Stimulated activated CD4-positive, alpha-beta T cell treated with anti-CD3 and anti-CD28 coated beads, Interleukin-1b, Interleukin-23, amount 100 ng/mL, for 4 hours (primary cell): ENCODE measurements at places on chromosomes 3 and 15.
A peak's percentile ranks its signal among the peaks of the same experiment; 100 is the strongest.

DNA sequence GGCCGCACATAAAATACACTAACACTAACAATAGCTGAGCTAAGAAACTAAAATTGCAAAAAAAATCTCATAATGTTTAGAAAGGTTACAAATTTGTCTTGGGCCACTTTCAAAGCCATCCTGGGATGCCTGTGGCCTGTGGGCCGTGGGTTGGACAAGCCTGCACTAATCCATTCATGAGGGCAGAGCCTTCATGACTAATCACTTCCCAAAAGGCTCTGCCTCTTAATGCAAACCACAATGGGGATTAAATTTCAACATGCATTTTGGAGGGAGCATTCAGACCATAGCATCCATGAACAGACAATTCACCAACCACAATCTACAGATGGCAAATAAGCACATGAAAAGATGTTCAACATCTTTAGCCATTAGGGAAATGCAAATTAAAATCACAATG, 128.2 kb downstream of the SUCLG2 start:
- DNase-seq = no peak

- DNase-seq = peak; percentile 7
These were observed 77.8 kb downstream of the NBEAL2 start for GRCh38 chr3:47057212-47057671.

- no peak for DNase-seq
These were observed 22.5 kb upstream of the VPS8 start for GRCh38 chr3:184789314-184789998.

DNA sequence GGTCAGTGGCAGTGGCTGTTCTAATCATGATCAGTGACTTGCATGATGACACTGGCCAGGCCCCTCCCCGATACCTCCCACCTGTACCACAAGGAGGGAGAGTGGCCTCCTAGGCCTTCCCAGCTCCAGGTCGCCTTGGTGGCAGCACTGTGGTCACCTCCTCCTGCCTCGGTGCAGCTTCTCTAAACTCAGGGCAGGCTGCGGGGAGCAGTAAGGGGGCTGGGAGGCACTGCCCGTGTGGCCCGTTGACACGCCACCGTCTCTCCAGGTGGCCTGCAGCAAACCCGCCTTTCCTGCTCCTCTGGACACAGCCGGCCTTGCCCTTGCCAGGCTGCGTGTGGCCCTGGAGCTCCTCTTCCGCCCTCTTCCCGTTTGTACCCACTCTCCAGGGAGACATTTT, 184.1 kb downstream of the XXYLT1 start:
- no peak for DNase-seq

DNA sequence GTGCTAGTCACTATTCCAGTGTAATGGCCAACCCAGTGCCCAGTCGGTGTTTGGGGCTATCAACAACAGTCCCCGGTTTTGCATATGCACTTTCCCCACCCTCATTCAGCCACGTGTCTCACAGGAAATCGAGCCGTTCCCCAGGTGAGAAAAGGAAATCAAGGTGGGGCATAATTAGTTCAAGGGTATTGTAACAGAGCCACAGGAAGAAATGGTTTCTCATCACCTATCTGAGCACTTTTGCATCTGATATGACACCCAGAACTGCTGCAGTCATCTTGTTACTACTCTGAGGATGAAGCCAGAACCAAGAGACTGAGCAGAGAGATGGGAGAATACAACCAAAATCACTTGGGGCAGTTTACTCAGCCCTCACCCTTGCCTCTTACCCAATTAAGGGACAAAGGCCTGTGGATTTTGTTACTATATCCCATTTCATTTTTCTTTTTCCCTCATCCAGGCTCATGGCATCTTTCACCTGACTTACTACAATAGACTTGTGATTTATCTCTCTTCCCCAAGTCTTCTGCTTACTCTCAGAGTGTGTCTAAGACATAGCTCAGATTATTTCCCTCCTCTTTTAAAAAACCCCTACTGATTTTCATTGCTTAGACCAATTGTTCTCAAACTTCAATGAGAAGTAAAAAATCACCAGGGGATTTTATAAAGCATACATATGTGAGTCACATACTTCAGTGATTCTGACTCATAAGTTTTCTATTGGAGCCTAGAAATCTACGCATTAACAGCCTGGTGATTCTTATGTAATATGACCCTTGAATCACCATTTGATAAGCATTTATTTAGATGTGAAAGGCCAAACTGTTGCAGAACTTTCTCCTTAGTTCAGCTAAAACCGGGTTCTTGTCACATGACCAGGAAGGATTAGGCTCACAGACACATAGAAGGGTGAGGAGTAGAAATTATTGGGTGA, 40.5 kb downstream of the TRAT1 start:
- DNase-seq = no peak

- no peak for DNase-seq
These were observed 33.2 kb downstream of the ZDHHC19 start for GRCh38 chr3:196177967-196178366.

DNA sequence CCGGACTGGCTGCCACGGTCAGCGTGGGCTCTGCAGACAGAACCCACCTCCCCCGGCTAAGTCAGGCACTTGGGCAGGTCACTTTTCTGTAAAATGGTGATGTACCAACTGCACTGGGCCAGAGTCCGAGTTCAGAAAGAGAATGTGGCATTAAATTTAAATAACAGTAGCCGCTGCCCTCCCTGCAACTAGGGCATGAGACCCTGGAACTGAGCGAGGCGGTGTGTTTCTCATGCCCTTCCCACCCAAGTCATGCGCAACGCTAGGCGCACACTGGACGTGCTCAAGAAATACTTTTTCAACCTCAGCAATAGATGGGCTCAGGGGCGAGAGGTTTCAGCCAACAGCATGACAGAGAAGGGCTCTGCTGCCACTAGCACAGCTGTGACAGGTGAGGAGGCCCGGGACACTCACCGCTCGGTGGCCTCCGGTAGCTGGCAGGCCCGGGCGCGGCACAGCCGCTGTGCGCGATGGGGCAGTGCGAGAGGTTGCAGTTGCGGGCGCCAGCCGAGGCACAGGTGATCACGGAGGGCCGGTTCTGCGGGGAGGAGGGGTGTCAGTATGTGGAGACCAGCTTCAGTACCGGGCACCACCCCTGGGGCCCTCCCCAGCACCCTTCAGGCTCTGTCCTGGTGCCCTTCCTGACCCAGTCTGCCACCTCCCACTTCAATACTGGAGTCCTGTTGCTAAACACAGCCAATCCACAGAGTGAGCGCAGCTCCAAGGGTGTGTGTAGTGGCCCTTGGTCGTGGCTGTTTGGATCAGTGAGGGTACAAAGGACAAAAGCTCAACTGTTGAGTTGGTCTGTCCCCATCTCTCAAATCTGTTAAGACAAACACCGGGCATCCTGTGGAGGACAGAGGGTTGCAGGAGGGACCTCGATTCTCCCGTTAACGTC, 84.5 kb downstream of the VGLL4 start:
- DNase-seq = no peak

- no peak for DNase-seq
These were observed 169.2 kb upstream of the TGFBR2 start for GRCh38 chr3:30437171-30437601.

DNA sequence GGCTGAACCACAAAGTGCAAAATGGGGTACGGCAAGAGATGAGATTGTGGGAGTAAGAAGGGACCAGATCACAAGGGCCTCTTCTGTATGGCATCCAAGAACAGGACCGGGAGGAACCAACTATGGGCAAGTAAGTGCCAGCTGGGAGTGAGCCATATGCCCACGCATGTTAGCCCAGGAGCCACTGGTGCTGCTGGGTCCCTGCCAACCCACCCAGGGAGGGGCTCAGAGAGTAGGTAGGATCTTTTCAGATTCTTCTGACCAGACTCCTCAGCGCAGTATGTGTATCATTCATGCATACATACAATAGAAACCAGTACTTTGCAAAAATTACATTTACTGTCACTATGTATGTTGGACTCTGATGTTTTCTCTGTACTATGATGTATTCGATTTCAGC, 54.0 kb downstream of the RAB11A start:
- no peak for DNase-seq

DNA sequence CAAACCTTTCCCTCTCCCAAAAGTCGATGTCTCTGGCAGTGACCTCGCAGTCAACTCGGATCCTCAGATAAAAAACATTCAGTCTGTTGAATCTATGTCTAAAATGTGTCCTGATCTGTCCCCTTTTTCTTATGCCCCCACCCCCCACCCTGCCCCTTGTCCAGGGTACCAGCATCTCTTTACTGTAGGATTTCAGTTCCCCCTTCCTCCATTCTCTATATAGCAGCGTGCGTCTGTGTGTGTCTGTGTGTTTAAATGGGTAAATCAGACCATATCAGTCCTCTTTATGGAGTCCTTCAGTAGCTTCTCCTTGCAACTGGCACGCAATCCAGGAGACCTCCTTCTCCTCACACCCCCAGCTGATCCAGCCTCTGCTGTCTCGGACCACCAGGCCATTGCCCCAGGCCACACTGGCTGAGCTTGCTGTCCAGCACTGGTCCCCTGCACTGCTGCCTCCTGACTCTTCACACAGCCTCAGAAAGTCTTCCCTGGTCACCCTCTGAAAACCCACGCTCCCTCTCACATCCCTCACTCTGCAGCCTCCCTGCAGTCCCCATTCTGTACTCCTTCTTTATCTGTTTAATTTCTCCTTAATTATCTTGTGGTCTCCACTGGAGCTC, 1.5 kb downstream of the LRRK1 start:
- no peak for DNase-seq

DNA sequence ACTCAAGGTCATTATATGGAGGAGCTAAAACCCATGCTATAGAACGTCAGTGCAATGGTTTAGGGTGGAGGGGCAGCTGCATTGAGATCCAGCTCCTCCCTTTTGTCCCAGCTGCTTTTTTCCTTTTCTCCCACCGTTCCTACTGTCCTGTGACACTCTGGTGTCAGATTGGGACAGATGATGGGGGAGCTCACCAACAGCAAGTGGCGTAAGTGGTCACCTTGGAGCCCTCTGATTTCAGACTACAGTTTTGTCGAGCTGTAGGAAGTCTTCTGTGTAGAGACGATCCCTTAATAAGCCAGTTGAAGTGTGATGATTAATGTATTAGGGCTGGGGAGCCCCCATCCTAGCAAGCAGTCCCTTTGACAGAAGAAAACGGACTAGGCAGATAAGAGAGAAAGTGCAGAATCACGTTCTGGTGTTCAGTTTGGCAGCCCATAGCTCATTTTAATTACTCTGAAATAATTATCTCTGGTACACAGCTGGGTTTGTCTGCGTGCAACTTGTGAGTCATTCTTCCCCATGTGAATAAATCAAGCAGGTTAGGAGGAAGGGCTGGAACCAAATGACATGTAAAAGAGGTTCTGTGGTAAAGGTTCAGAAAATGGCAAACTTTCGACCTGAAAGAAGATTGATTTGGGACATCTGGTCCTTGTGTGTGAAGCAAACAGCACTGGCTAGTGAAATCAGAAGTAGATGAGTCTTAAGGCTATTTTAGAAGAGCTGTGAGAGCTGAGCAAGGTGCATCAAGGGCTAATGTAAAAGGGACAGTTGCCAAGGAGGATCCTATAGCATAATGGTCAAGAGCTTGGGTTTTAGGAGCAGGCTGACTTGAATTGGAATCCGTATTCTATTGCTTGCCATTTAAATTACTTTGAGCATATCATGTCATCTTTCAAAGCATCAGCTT, 241.4 kb downstream of the EDEM1 start:
- DNase-seq = no peak

DNA sequence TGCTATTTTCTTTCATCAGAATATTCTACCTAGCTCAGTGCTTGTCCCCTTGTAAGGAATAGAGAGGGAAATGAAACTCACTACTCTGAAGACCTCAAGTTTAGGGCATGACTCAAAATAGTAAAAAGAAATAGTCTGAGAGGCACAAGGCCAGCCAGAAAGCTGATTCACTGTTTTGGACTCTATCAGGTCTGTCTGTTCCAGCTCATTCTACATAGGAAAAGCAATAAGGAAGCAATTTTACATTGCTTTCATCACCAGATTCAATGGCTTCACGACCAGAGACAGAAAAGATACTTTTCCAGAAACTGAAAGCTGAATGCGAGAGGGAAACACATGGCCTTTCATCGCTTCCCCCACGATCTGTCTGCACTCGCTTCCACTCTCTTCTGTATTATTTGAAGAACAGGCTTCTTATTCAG, 276.0 kb downstream of the GBE1 start:
- no peak for DNase-seq

- no peak for DNase-seq
These were observed 54.7 kb upstream of the SMAD6 start for GRCh38 chr15:66647358-66647757.

DNA sequence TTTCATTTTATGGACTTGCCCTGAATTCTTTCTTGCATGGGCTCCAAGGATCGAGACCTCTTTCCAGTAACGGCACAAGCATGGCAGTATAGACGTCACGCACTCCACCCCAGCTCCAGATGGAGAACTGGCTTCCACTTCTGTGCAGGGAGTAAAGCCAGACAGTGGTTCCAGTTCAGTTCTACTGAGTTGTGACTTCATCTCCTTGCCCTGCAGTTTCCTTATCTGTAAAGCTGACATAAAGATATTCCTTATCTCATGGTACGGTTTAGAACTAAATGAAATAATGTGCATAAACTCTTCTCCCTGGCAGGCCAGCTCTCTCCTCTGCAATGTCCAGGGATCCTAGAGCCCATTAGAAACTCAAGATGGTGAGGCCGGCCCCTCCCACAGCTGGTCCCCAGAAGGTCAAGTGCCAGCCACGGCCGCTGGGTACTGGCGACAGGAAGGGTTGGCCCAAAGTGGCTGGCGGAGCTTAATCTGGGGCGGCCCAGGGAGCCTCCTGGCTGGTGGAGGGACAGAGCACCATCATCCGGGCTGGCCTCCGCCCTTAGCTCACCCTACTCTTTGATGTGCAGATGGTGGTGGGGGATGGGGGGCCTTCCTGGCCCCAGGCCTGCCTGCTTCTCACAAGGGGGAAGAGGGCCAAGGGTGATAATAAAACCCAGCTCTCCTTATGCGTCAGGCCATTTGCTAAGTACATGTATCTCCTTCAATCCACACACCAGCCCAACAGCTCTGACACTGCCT, 7.2 kb downstream of the MESP2 start:
- no peak for DNase-seq

- DNase-seq = no peak
These were observed 3.6 kb upstream of the LPCAT4 start for GRCh38 chr15:34370643-34371042.
